Esophagus mucosa (tissue), 1 donor: ENCODE measurements at places on chromosomes 4 and X. TPM values are rescaled to one million over a fixed set of nuclear protein-coding genes. Genes with fewer than 3 reads are reported as not detected.

Gene TKTL2
- not detected for total RNA-seq

Gene NAA11
- not detected for total RNA-seq

Gene PRR32
- total RNA-seq = not detected

Gene RFC1
- total RNA-seq = 30.5 TPM

Gene SYN1
- total RNA-seq = 0.16 TPM

Gene IBSP
- not detected for total RNA-seq

Gene RPL34
- total RNA-seq = 1,021 TPM

Gene KIF4A
- 9.4 TPM for total RNA-seq

Gene ARHGAP6
- total RNA-seq = 0.56 TPM

Gene TMLHE
- 11.5 TPM for total RNA-seq

Gene FAM9C
- not detected for total RNA-seq

Gene SPANXN3
- total RNA-seq = not detected

Gene SLC4A4
- total RNA-seq = 0.96 TPM

Gene FRAS1
- 2.6 TPM for total RNA-seq

Gene MAGEB4
- not detected for total RNA-seq

Gene KLHL4
- total RNA-seq = 0.08 TPM
